Mesenteric fat pad (tissue), 1 donor: ENCODE measurements at places on chromosomes 11 and 22. TPM values are rescaled to one million over a fixed set of nuclear protein-coding genes. Genes with fewer than 3 reads are reported as not detected.
A peak's percentile ranks its signal among the peaks of the same experiment; 100 is the strongest.

- no peak for DNase-seq
Observed at GRCh38 chr11:85746670-85747069, 60.7 kb upstream of the CCDC89 start.

TSPAN18 gene
- total RNA-seq: 14.2 TPM

- DNase-seq: no peak
Observed at GRCh38 chr22:36055376-36056295, 27.0 kb upstream of the RBFOX2 start.

DEUP1 gene
- not detected for total RNA-seq

DNA sequence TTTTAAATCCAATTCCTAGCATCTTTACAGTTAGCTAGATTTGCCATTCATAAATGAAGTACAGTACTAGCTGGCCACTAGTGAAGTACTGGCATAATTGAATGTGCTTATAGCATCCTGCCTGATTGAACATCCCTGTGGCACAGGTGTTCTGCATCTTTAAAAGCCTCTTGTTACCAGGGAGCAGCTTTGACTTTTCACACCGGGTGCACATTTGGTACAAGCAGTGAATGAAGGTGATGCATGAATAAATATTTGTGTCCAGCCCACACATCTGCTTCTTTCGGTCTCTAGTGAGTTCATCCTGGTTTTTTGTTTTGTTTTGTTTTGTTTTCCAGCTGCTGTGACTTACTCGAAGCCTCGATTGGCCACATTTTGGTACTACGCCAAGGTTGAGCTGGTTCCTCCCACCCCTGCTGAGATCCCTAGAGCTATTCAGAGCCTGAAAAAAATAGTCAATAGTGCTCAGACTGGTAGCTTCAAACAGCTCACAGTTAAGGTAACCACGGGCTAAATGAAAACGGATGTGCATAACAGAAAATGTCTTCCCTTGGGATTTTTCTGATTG lies 5.3 kb downstream of the ATP5MG start:
- DNase-seq: no peak

GRCh38 chr11:119373921-119374631 lies 7.4 kb downstream of the USP2 start:
- peak; percentile 84 for DNase-seq

MYO7A gene
- 23.2 TPM for total RNA-seq

- DNase-seq: no peak
Observed at GRCh38 chr11:35344681-35345574, 74.4 kb downstream of the SLC1A2 start.

- no peak for DNase-seq
Observed at GRCh38 chr22:27041745-27042310, 384.4 kb downstream of the MIAT start.

DNA sequence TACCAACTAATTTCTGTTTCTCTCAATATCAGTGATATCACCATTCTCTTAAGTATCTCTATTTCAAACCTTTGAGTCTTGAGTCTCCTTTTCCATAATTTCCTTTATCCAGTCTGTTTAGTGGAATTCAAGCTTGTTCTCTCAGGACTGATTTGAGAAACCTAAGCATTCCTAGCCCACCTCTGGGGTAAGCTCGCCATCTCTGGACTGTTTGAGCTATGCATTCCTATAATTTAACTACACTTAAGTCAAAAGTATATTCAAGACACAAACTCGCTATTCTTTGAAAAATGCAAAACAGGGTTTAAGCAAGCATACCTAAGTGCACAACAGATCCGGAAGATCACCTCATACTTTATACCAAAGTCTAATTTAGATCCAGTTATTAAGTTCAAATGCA lies 2.1 kb upstream of the DLAT start:
- DNase-seq: no peak

NCAM1 gene
- 3.1 TPM for total RNA-seq

- DNase-seq: no peak
Observed at GRCh38 chr11:85539740-85540139, 87.4 kb downstream of the DLG2 start.

DNA sequence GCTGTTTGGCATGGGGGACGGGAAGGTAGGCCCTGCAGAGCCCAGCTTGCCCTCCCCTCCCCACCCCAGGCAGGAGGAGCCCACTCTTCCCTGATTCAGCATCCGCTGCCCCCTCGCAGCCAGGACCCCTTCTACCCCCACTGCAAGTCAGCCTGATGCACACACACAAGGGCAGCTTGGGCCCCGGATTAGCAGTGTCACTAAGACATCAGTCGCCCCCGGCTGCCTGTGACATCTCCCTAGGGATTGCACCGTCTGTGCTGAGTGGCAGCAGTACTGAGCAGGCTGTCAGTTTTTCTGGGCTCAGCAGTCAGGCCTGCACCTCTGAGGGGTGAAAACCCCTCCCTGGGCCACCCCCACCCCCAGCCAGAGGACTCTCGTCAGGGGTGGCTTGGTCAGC lies 30.4 kb upstream of the SYT7 start:
- no peak for DNase-seq

TMEM45B gene
- 0.87 TPM for total RNA-seq

DNA sequence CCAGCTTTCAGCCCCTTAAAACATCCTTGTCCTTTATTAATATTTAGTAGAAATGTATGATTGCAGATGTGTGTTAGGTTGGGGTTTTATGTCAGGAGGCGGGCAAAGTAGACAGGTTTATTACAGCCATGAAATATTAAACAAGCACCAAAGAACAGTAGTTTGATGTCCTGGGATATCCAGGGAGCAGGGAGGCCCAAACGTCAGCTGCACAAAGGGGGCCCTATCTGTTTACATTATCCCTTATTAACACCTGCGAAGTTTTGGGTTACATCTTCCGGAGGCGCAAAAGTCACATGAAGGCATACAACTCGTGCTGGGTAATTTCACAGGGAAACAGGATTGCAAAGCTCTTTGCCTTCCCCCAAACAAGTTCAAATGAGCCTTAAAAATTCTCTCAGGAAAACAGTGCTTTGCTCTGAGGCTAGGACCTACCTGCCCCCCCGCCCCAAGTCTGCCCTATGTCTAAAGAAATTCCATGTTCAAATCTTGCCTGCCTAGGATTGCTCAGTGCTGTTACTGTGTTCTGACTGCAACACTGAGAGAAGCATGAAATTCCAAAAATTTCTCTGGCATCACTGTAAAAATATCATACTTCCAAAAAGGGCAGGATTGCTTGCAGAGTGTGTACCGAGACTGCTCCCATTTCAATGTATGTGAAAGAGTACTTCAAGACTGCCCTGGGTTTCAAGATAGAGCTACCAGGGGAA lies 8.9 kb downstream of the MN1 start:
- no peak for DNase-seq

TCN2 gene
- total RNA-seq: 46.5 TPM

- no peak for DNase-seq
Observed at GRCh38 chr11:64967375-64967774, 4.5 kb downstream of the MAJIN start.

DNA sequence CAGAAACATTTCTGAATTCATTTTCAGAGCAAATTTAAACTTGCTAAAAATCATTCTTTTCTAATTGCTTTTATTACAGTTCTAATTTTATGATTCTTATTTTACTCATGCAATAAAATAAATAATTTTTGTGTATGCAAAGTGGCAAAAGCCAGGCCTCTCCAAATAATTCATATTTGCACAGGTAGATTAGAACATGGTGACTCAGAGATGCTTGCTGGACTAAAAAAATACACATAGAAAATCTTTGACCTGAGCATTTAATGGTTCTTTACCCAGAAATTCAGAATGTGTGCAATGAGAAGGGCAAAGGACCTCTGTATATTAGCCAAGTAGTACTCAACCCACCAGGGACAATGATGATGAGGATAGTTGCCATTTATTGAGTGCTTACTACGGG lies 15.3 kb downstream of the MAP6 start:
- DNase-seq: no peak

DNA sequence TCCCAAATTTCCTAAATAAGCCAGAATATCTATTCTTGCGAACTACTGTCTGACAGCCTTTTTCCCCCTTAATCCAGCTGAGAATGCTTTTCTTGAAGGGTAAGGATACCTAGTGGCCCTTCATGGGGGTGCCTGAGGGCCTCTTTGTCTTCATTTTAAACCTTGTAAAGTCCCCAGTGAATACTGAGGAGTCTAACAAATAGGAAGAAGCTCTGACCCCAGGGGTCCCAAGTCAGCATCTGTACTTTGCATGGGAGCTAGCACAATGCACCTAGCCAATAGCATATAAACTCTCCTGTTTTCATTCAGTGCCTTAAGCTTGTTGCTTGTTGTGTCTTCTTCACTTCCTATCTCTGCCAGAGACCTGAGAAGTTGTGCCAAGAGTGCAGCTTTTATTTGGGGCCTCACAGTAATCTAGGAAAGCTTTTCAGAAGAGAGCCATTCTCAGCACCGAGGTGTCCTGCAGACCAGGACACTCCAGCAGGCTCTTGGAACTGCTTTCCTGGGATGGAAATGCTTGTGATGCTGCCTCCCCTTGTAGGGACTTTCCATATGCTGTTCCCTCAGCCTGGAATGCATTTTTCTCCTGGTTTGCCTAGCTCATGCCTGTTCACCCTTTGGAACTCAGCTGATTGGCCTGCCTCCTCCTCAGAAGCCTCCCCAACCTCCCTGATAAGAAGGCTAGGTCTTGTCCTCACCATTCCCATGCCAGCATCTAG lies 37.2 kb downstream of the BMAL1 start:
- DNase-seq: no peak

- DNase-seq: no peak
Observed at GRCh38 chr11:27459191-27459590, 13.4 kb downstream of the LGR4 start.

DNA sequence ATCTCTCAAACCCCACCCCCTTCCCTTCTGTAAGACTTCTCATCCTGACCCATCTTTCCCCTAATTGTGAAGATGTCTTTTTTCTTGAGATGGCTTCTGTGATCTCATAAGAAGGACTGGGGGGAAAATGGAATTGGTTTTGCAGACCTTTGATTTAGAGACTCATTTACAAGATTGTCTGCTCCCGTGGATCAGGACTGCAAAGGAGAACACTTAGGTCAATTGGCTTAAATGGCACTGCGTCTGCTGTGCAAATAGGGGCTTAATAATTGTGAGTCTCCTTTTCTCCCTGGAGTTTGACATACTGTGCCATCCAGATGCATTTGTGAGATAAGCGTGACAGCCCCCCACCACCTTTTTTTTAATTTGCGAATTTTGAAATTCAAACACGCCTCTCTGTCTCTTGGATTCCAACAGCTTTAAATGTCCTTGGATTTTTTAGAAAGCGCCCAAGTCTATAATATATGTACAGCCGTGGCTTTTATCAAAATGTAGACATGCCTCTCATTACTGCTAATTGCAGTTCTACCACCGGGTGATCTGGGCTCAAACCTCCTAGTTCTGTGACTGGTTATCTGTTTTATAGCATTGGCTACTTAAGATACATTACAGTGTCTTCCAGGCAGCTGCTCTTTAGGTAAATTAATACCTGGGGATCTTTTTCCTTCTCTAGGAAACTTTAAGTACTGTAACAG lies 150.0 kb downstream of the DBX1 start:
- DNase-seq: no peak

DNA sequence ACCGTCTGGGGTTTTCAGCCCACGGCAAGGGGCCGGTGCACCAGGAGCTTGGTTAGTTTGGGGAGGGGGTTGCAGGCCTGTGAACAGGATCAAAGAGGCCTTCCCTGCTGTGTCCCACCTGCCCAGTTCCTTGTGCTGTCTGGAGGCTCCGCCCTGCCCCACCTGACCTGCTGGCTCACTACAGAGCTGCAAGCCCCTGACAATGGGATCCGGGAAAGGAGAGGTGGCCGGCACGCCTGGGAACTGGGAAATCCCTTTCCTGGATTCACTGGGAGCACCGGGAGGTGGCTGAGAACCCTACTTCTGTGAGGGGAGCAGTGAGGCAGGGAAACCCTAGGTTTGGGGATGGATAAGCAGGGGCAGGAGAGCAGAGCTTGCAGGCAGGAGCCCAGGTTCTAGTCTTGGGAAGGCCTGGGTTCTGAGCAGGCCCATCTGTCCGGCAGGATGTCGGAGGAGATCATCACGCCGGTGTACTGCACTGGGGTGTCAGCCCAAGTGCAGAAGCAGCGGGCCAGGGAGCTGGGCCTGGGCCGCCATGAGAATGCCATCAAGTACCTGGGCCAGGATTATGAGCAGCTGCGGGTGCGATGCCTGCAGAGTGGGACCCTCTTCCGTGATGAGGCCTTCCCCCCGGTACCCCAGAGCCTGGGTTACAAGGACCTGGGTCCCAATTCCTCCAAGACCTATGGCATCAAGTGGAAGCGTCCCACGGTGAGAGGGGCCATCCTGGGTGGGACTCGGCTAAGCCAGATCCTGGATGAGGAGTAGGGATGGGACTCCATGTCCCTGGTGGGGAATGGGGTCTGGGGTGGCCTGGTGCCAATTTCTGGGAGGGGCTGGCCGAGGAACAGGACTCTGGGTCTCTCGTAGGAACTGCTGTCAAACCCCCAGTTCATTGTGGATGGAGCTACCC lies 786 bp downstream of the CAPN1 start:
- DNase-seq: no peak

GRCh38 chr11:103936059-103936458 lies 100.4 kb upstream of the DDI1 start:
- DNase-seq: no peak

MRGPRF gene
- 29.8 TPM for total RNA-seq

SLC15A3 gene
- total RNA-seq: 47.4 TPM

GRCh38 chr11:18540207-18541009 lies 13.7 kb upstream of the TSG101 start:
- DNase-seq: no peak

DNA sequence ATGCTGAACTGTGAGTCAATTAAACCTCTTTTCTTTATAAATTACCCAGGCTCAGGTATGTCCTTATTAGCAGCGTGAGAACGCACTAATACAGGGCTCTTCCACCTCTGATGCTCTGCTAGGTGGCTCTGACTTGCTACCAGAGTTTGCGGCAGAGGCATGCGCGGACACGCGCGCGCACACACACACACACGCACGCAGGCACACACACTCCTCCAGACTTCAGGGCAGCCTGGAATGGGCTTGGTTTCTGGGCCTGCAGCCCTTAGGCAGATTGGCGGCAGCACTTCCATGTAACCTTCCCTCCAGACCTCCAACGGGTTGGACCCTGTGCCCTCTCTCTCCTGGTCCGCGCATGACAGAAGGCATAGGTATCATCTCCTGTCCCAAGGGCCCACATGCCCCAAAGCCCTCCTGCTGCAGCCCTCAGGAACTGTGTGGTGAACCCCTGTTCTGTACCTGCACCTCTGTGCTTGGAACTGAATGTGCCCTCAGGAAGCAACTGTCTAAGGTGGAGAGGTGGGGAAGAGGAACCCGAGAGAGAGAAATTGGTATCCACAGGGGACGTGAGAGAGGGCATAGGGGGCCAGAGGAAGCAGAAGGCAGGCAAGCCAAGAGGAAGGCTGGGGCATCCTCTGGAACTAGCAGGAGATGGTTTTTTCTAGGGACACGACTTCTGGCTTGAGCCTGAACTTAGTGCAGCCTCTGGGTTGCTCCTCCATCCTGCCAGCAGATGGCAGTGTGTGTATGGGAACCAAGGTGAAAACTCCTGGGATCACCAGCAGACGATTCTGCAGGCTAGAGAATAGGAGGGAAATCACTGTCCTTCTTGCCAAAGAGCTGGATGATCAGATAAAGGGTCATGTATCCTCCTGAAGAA lies 23.4 kb upstream of the RIC3 start:
- DNase-seq: no peak

DNA sequence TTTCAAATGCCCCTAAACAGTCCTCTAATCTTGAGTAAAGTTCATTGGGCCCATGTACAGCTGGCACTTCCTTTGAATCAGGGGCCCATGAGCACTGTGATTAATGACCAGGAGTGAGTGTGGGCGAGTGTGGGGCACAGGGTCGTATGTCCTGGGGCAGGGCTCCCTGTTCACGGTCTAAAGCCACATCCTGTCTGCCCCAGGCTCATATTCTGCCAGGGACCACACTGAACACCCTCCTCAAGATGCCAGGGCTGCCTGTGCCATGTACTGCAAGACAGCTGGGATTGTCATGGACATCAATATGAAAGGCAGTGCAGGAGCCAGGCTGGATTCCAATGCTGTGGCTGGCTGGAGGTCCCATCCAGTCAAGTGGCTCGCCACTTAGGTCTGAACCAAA lies 130.5 kb downstream of the KIRREL3 start:
- no peak for DNase-seq
